Activated naive CD8-positive, alpha-beta T cell treated with anti-CD3 and anti-CD28 coated beads for 36 hours (primary cell): ENCODE measurements at places on chromosomes 4 and X. TPM values are rescaled to one million over a fixed set of nuclear protein-coding genes. Genes with fewer than 3 reads are reported as not detected.

DNA sequence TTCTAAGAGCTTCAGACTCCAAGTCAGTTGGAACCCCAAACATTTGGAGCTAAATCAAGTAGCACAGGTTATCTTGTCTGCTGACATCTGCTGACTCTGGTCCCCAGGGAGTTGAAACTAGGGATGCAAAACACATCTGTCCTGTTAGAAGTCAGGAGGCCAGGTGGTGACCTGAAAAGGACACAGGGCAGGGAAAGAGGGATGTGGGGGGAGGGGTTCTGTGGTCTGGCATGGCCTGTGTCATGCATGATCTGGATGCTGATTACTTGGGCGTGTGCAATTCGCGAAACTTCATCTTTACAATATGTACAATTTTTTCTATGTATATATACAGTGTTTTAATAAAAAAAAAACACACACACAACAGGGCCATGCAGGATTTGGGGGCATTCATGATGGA is 55.3 kb downstream of the FHDC1 start:
- DNase-seq, result no peak

DNA sequence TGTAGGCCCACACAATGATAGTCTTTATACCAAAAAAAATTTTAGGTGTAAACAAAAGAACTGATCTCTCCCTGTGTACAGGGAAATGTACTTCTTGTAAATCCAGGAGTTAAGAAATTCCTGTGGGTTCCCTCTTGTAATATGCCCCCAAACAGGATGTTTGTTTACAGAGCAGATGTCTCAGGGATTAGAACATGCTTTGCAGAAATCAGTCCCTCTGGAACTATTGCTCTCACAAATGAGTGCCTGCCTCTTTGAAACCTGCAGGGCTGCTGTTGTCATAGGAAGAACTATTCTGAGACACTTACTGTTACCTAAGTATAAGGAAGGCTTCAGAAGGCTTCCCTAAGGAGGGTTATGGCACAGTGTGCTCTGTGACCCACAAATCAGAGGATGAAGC is 35.6 kb downstream of the PAK3 start:
- DNase-seq, result no peak

DNA sequence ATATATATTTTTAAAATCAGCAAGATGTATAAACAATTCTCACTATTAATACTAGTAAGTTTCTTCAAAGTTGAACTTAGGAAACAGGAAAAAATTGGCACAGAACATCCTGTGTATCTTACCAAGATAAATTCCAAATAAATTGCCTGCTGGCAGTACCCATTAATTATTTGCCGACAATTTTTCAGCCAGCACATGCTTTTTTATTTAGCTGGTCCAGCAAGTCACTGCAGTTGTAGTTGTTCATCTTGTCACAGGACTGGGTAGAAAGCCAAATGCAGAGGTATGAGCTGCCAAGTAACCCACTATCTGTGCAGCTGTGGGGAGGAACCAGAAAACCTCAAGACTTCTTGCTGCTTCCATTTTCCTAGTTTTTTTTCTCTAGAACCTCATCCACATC is 113.4 kb downstream of the PACRGL start:
- DNase-seq, result no peak

GRCh38 chr4:37157476-37158167 is 86.9 kb upstream of the NWD2 start:
- no peak for DNase-seq

The MFSD8 gene
- total RNA-seq, result 15.6 TPM

The FSTL5 gene
- not detected for total RNA-seq
